ENCODE measurements at places on chromosomes 7 and 10.

- DNase-seq: no peak
These were observed 20.2 kb upstream of the ZNF862 start for GRCh38 chr7:149817836-149818535.

GRCh38 chr7:134186027-134186426 lies 58.9 kb downstream of the LRGUK start:
- no peak for DNase-seq

DNA sequence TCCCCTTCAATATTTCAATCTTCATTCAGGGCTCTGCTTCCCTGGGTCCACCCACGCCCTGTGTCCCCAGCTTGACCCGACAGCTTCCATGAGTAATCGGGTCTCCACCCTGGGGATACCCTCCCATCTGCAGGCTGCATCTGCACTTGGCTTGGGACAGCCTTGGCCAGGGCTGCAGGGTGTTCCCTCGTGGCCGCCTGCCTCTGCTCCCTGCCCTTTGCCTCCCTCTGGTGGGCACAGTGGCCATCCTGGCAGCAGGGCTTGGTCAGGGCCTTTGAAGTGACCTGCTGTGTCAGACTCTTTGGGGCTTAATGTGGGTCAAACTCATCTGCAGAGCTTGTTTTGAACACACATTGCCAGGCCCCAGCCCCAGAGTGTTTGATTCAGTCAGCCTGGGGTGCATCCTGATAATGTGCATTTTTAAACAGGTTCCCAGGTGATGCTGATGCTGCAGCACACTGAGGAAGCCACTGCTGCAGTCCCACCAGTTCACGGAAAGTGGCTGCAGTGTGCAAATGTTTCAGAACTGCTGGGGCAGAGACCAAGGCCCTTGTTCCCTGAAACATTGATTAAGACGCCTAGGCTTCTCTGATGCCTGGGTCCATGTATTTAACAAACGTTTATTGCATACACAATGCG lies 80.7 kb upstream of the SEC61G start:
- no peak for DNase-seq

GRCh38 chr7:36082216-36082615 lies 70.8 kb upstream of the EEPD1 start:
- DNase-seq: no peak

DNA sequence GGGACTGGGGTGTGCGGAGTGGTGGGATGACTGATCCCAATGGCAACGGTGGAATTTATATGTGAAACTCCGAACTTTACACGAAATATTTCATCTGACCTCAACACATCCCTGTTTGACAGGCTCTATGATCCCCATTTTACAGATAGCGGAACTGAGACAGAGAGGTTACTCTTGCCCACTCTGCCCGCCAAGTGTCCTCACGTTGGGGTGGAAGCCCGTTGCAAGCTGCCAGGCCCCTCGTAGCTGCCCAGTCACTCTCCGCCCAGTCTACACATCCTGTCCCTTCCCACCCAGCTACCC lies 397 bp upstream of the NFE2L3 start:
- DNase-seq: no peak

DNA sequence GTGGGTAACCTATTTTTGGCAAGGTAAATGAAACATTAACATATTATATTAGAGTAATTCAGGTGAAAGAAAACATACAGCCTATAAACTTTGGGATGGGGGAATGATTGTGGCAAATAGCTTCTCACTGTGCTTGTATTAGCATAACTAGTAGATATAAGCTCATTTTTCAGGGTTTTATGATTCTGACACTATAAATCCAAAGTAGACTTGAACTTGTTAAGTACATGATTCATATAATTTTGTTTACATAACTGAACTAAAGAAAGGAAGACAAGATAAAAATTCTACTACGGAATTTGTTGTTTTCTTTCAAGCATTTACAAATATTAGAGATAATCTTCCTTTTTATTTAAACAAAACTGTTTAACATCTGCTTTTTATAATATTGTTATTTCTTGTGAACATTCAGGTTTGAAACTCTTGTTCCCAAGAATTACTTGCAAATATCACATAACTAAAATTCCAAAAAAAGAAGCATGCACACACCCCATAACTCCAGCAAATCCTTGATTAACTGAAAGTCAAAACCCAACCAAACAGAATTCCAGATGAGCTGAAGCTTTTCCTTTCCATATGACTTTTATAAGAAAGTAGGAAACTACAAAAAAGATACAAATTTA lies 142.3 kb downstream of the JAZF1 start:
- DNase-seq: no peak

GRCh38 chr7:48305661-48306060 lies 134.4 kb downstream of the ABCA13 start:
- no peak for DNase-seq
